ENCODE measurements at places on chromosomes 4 and X.
A peak's percentile ranks its signal among the peaks of the same experiment; 100 is the strongest.

GRCh38 chr4:1980561-1981041, 28.2 kb downstream of the NELFA start:
- no peak for DNase-seq

DNA sequence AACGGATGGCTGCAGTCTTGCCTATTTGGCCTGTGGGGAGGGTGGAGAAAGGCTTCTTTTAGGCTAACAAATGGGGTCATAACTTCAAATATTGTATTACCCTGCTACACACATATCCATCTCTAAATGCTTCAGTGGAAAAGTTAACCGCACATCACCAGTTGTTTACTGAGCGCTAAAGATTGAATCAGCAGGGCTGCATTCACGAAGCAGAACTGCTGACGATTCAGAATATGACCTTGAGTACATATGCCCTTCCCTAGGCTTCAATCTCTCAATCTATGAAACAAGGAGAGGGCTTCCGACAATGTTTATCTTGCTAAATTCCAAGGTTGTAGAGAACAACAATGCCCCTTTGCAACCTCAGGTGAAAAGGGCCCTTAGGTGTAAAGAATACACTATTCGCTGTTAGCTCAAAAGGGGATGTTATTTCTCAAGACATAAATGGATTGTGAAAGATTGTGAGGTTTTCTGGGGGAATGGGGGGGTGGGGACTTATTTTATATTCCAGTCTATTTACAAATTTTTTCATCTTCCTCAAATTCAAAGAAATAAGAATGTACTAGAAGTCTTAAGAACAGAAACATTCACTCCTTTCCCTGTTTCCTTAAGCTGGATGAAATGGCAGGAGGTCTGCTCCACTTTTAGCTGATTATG, 2.6 kb upstream of the ATP6AP2 start:
- no peak for DNase-seq

GRCh38 chr4:101264512-101264911, 82.8 kb downstream of the PPP3CA start:
- DNase-seq = no peak

DNA sequence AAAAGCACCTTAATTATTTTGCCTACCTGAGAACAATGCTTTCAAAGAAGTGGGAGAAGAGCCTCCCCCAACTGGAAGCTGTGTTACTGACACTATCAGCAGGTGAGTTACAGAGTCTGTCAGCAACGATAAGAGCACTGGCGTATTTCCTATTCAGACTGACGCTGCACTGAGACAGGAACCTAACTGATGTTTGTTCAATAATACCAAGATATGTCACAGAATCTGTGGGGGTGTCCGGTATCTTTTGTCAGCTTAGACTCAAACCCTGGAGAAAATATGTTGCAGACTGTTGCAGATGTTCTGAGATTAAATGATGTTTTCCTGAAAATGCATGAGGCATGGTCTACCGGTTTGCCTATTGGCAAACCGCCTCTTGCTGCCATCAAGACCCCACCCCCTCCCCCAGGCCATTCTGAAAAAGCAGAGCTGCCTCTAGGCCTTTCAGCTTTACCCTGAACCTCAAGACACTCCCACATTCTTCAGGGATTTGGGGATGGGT, 115.2 kb upstream of the KIT start:
- no peak for DNase-seq

GRCh38 chrX:101550362-101550750, at the start of gene ARMCX1:
TSS of gene ARMCX1 (plus strand) at chrX:101550547. CDS start at chrX:101552931, 2,384 bp downstream.
- DNase-seq = peak; percentile 54

GRCh38 chrX:136491832-136492231, 4.1 kb downstream of the BRS3 start:
- DNase-seq = no peak

DNA sequence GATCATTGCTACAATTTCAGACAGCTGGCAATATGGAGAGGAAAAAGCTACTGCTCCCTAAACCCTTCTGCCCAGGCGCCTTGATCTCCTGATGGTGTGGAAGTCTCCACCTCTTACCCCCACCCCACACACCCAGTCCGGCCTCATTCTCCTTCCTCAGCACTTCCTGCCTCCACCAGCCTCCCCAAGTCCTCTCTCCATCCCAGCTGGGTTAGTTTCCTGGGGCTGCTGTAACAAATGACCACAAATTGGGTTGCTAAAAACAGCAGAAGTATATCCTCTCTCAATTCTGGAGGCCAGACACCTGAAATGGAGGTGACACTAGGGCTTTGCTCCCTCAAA, 1.1 kb upstream of the CCNQ start:
- no peak for DNase-seq

DNA sequence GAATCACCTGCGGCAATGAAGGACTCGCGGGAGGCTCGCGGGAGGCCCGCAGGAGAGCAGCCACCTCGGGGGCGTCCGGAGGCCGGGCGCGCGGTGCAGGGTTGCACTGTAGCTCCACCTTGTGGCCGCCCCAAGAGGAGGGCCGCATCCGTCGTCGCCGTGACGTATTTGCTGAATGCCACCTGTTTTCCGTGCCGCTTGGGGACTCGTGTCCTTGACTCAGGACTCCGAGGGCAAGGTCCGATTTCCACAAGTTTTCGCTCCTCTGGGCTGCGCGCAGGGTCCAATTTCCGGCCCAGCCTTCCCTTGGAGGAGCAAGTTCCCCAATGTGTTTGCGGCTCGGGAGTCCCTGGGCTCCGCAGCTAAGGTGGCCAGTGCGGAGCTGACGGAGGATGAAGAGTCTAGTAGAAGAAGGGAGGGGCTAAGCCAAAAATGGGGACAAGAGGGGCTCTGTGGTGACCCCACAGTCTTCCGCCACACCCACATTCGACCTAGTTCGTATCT, 10.7 kb upstream of the DLG3 start:
- peak; percentile 37 for DNase-seq

GRCh38 chr4:76630741-76631140, 195.7 kb downstream of the SHROOM3 start:
- no peak for DNase-seq

- DNase-seq = no peak
Measured at GRCh38 chr4:177444911-177445736, 2.9 kb upstream of the AGA start.

- no peak for DNase-seq
Measured at GRCh38 chr4:173301518-173302201, 32.5 kb downstream of the HMGB2 start.

DNA sequence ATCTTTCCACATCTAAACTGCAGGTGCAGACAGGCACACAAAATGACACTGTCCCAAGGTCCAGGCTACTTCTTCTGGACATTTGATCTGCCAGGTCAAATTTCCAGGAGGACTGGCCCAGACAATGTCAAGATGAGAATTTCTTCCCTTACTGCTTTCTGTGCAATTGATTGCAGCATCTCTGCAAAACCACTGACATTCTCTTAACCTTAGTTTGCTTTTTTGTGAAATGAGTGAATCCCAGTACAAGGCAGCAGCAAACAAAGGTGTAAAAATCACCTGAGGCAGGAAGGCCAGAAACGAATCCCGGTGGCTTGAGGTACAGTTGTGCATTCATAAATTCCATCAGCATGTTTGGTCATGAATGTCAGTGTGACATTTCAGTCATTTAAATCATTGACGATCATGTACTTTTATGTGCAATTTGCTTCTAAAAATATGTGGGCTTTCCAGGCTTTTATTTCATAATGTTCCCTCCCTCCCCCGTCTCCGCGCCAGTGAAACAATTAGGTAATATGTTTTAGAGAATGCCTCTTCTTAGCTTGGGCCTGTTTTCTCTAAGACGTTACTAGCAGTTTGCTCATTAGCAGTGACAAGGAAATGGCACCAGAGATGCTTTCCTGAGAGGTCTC, 39.1 kb downstream of the NHS start:
- DNase-seq = no peak

- DNase-seq = no peak
Measured at GRCh38 chr4:8221476-8221875, 22.4 kb downstream of the SH3TC1 start.

- no peak for DNase-seq
Measured at GRCh38 chr4:6277139-6277802, 7.6 kb downstream of the WFS1 start.

DNA sequence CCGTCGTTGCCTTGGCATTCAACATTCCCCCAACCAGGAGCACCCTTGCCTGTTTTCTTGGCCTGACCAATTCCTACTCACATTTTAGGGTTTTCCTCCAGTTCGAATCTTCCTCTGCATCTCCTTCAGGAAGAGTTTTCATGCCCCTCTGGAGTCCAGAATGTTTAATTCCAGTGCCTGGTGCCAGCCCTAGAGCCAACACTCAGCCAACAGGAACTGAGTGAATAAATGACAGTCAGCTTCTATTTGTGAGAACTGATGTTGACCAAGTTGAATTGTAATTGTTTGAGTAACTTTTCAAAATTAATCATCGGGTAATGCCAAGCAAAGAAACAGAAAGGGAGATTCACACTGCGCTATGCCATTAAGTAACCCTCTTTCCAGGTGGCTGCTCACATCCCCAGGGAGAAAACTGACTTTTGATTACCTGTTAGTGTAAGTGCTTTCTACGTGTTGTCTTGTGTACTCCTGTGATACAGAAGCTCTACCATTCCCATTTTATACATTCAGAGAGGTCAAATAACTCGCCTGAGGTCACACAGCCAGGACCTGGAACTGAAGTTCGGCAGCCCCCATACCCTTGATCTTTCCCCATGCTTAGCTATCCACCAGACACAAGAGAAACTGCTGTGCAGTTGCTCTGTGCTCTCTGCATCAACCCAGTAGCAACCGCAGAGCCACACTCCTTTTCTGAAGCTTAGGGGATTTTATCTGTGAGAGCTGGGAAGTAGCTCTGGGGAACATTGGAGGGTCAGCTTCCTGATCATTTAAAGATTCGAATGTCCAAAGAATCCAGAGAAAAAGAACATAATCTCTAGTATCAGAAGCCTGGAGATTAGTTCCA, 19.0 kb upstream of the SLC2A9 start:
- no peak for DNase-seq

DNA sequence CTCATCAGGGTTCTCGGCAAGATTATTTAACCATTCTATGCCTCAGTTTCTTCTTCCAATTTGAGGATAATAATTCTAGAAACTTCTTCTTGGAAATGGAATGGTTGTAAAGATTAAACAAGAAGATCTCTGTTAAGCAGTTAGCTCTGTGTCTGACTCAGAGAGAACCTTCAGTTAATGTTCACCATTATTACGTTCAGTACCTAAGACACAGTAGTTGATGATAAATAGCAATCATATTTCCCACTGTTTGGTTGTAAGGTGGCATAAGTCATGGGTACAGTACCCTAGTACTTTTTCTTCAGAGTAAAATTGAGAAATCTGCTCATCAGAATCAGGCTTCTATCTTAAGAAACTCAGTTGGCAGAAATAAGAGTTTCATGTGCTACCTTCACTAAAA, 366.5 kb upstream of the BOD1L1 start:
- no peak for DNase-seq

- DNase-seq = no peak
Measured at GRCh38 chrX:129744861-129745321, 6.1 kb downstream of the XPNPEP2 start.

- DNase-seq = no peak
Measured at GRCh38 chr4:128286474-128287058, 1.0 kb downstream of the PGRMC2 start.

DNA sequence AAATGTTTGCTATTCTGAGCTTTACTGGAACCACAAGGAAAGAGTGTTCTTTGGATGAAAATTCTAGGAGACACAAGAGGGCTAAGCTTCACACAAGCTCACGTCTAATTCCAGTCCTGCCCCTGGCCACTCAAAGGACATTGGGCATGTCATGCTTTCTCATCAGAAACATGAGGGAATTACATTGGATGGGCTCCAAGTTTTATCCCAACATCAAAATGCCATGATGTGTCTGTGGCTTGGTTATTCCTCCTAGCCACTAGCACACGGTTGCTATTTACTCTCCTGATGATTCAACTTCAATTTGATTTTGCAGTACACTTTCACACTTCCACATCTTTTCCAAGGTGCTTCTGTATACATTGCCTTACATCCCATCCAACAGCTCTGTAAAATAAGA, 149.6 kb upstream of the FAM9B start:
- no peak for DNase-seq

- no peak for DNase-seq
Measured at GRCh38 chrX:44871931-44872820, 812 bp upstream of the KDM6A start.

GRCh38 chrX:103687696-103688201, 1.2 kb upstream of the MORF4L2 start:
- DNase-seq = peak; percentile 72

DNA sequence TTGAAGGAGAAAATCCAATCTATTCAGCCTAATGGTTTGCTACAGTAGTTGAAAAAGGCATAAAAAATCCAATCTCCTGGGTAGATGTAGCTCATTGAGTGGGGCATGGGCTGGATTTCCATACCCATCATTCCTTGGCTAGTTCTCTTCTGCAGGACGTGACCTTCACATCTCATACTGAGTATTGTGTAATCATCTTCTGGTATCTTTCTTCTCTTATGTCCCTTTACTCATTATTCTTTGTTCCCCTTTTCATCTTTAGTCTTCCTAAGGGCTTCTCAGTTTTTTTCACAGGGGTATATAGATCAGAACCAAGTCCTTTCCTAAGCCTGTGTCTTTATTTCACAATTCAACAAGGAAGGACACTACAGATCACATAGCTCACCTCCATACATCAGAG, 727.6 kb upstream of the MAGEB2 start:
- DNase-seq = no peak

DNA sequence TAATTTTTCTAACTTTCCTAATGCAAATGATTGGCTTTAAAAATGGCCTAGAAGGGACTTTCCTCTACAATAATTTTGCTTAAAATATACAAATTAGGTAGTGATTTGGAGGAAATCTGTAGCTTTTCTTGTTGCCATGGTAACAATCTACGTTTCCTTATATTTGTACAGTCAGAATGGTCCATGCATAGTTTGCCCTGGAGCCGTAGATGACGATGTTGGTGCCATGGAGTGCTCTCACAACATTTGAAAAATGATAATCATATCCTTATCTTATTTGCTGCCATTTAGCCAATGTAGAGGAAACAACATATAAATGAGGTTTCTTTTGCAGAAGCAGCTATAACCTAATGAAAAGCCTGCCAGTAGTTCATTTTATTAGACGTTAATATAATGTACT, 89.0 kb upstream of the NMU start:
- DNase-seq = no peak

GRCh38 chr4:118033148-118034052, 886 bp upstream of the NDST3 start:
- no peak for DNase-seq

- no peak for DNase-seq
Measured at GRCh38 chr4:109816082-109816442, 500 bp downstream of the GAR1 start.

- no peak for DNase-seq
Measured at GRCh38 chr4:79632114-79632513, 224.1 kb upstream of the GK2 start.

DNA sequence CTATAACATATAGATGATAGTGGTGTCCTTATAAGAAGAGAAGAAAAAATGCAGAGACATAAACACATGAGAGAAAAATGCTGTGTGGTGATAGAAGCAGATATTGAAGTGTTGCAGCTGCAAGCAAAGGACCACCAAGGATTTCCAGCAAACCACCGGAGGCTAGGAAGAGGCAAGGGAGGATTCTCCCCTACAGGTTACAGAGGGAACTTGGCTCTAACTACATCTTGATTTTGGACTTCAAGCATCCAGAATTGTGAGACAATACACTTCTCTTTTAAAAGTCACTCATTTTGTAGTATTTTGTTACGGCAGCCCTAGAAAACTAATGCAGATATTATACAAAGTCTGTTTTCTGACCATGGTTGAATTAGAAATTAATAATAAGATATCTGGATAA, 30.4 kb upstream of the CHRDL1 start:
- no peak for DNase-seq
